Subcutaneous preadipocyte (primary cell): ENCODE measurements at places on chromosomes 7 and 10. TPM values are rescaled to one million over a fixed set of nuclear protein-coding genes. Genes with fewer than 3 reads are reported as not detected.

LDB3 gene
- total RNA-seq = under 0.01 TPM in 2 replicates

EXOC4 gene
- total RNA-seq = 92.3 and 101 TPM in 2 replicates

TSPAN12 gene
- total RNA-seq = 0.37 and 0.78 TPM in 2 replicates

NUTM2B gene
- 0.20 and 0.73 TPM in 2 replicates for total RNA-seq

CEP55 gene
- 30.5 and 43.0 TPM in 2 replicates for total RNA-seq

DNA2 gene
- 9.6 and 11.7 TPM in 2 replicates for total RNA-seq

HK1 gene
- total RNA-seq = 84.5 and 112 TPM in 2 replicates

TMEM229A gene
- total RNA-seq = not detected in 2 replicates

RSPH10B gene
- total RNA-seq = under 0.01 and 0.20 TPM in 2 replicates

FAM241B gene
- total RNA-seq = not detected in 2 replicates

TAS2R41 gene
- not detected in 2 replicates for total RNA-seq

WEE2 gene
- not detected in 2 replicates for total RNA-seq

CLCN1 gene
- total RNA-seq = not detected in 2 replicates

TEX36 gene
- not detected in 2 replicates for total RNA-seq

ECD gene
- 29.4 and 34.8 TPM in 2 replicates for total RNA-seq

CDHR1 gene
- 0.20 TPM in 1 of 2 replicates, not detected in the other for total RNA-seq

STK32C gene
- 10.7 and 13.9 TPM in 2 replicates for total RNA-seq

RNF32 gene
- 0.59 and 1.5 TPM in 2 replicates for total RNA-seq

BBIP1 gene
- total RNA-seq = 19.5 and 23.9 TPM in 2 replicates

PDE6C gene
- not detected in 2 replicates for total RNA-seq

TUBAL3 gene
- total RNA-seq = not detected in 2 replicates

GATAD1 gene
- total RNA-seq = 23.5 and 28.5 TPM in 2 replicates

ADAMTS14 gene
- 2.6 and 3.1 TPM in 2 replicates for total RNA-seq

HACD1 gene
- total RNA-seq = 18.0 and 23.5 TPM in 2 replicates
